ENCODE measurements at places on chromosomes 1 and 21.

DNA sequence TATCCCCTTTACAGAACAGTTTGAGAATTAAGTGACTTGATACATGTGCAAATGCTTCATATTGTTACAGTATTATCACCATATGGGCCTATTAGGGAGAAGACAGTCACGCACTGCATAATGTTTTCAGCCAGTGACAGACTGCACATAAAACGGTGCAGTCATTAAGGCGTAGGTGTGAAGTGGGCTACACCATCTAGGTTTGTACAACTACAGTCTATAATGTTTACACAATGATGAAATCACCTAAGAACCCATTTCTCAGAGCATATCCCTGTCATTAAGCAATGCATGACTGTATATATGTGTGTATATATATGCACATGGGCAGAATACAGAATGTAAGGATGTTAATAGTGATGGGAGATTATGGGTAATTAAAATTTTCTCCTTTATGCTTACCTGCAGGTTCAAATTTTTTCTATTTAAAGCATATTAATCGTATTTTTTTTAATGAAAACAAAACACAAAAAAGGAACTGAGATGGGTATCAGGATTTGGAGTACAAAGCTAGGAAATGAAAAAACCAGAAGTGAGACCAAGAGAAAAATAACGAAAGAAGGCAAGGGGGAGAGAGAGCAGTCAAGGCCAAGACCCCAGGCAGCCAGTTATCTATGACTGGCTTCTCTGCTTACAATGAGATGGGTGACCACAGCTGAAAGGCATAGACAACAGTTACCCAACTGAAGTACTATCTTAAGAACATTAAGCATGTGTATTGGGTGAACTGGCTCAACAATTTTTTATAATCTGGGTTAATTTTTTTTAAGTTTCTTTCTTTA is 122.9 kb upstream of the DAB1 start:
- DNase-seq: no peak

DNA sequence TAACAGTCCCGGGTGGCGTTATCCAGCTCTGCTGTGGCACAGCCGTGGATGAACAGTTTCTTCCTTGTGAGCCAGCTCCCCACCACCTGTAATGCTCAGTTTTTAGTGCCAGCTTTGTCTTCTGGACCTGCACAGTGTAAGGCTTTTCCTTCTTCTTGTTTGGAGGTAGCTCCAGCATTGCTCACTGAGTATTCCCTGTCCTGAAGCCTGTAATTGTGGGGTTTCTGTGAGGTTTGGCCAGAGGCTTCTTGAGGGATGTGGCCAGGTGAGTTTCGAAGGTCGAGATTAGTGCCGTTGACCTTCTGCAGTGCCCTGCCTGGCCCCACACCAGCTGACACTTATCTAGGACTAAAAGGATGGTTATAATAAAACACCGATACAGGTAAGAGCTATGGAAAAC is 75.0 kb downstream of the PBX1 start:
- DNase-seq: no peak

- no peak for DNase-seq
Observed at GRCh38 chr1:96944432-96945092, 223.0 kb downstream of the PTBP2 start.

DNA sequence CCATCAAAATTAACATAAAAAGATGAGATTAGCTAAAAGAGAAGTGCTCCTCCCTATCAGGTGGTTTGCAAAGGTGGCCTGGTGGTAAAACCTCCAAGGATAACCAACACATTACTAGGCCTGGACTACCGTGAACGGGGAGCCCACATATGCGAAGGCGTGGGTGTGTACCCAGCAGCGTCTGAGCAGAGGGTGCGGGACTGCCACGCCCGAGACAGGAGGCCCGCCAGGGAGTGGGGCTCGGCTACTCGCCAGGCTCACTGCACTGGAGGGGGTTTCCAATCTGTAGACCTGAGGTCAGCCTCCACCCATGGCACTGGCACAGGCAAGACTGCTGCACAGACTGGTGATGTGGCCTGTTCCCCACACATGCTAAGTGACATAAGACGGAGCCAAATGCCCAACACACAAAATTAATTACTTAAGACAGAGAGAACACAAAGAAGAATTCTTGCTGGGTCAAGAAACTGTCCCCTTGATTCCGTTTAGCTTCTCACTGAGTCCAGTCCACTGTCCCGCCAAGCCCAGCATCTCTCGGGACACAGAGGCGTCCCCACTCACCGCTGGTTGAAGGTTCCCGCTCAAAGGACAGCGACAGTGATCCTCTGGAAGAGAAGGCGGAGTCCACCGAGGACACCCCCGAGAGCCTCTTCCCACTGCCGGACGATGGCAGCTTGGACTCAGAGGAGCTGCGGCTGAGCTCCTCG is 23.4 kb downstream of the RIPK4 start:
- no peak for DNase-seq

GRCh38 chr1:79325705-79326104 is 319.2 kb upstream of the ADGRL4 start:
- no peak for DNase-seq

- DNase-seq: no peak
Observed at GRCh38 chr1:52751589-52752483, 25.6 kb downstream of the ZYG11B start.

DNA sequence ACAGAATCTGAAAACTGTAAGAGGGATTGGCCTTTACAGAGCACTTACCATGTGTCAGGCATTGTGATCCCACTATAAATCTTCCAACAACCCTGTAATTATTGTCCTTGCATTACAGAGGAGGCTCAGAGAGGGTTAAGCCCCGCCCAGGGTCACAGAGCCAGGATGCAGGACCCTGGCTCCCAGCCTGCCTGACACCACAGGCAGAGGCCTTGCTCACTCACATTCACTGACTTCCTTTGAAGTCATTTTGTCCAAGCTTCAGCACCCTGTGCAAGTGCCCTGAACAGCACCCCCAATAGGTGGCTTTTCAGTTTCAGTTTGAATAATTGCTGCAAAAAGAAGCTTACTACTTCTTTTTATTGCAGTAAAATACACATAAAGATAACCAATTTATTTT is 256.8 kb upstream of the NFIA start:
- no peak for DNase-seq

DNA sequence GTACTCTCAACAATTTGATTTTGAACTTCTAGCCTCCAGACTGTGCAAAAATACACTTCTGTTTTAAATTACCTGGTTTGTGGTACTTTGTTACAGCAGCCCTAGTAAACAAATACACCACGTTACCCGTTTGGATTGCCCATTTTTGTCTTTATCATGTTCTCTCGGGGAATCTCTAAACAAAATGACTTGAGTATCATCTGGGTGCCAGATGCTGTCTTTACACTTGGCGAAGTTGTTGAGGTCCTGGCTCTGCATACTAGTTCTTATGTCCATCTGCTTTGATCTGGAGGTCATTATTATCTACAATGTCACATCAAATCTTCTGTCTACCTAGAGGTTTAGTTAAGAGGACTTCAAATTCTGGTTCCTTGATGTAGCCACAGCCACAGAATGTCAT is 142.4 kb upstream of the NRIP1 start:
- DNase-seq: no peak

- peak; percentile 81 for DNase-seq
Observed at GRCh38 chr1:11908095-11908675, 18.0 kb downstream of the KIAA2013 start.

GRCh38 chr1:187456446-187456845 is 627.7 kb downstream of the PLA2G4A start:
- no peak for DNase-seq

- DNase-seq: no peak
Observed at GRCh38 chr1:78184460-78185072, 138.8 kb downstream of the GIPC2 start.

- no peak for DNase-seq
Observed at GRCh38 chr1:192159014-192159413, 752 bp downstream of the RGS18 start.

- no peak for DNase-seq
Observed at GRCh38 chr1:213256438-213257087, 205.5 kb downstream of the RPS6KC1 start.

- no peak for DNase-seq
Observed at GRCh38 chr1:53697721-53698383, 41.1 kb downstream of the GLIS1 start.

DNA sequence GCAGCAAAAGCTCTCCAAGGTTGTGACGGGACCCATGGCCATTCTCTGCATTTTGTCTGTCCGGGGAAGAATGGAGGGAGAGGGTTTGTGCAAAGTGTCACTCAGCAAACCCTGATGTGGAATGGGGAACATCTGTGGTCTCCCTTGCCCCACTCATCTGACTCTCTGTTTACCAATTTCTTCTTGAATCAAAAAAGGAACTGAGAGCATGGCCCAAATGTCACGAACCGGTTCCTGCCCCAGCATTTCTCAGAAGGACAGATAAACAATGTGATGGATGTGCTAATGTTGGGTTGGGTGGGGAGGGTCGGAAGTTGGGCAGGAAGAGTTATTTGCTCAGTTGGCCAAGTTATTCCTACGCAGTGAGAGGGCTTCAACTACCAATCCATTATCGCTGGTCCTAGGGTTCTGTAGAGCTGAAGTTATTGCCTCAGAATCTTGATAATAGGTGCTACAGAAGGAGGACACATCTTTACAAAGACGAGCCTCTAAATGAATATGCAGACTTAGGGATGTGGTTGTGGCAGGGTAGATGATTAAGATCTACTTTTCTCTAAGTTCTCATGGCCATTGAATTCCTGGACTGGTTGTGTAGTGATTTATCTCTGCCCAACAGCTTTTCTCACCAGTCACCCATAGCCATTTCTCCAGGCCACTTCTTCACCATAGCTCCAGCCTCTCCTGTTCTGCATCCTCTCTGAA is 9.6 kb upstream of the DUSP12 start:
- DNase-seq: no peak

DNA sequence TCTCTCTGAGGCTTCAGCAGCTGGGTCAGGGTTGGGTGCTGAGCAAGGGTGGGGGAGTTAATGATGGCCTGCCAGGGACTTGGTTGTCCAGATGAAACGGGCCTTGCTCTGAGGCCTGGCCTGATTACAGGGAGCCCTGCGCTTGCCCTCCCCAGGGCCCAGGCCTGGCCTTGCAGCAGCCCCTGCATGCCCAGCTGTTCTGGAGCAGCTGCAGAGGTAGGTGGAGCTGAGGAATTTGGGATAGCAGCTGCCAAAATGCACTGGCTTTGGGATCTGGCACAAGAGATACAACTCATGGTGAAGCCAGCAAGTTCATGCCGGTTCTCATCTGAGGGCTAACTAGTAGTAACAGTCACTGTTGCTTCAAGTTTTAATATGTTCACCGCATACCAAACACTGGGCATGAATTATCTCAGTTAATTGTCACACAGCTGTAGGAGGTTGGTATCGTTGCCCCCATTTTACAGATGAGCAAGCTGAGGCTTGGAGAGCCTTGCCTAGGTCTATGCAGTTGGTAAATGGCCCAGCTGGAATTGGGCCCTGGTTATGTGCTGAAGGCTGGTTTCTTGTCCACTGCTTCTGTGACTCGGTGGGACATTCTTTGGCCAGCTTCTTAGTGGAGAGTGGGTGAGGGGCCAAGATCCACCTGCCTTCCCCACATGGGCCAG is 7.3 kb upstream of the SERINC2 start:
- no peak for DNase-seq

DNA sequence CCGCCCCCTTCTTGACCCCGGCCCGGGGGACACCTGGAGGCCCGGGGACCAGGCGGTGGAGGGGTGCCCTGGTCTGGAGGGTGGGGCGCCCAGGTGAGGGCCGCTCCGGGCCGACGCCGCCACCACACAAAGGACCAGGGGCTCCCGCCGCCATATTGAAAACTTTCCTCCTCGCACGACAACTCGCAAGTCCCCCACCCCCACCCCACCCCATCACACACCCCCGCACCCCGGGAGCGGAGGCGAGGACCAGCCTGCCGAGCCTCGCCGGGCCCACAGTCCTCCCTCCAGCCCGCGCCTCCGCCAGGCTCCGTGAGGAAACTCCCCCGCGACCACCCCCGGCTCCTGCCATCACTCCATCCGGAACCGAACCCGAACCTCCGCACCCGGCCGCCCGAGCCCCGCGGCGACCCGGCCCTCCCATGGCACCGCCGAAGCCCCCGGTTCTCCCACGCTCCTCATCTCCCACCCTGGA is 733 bp downstream of the KDM5B start:
- peak; percentile 10 for DNase-seq

DNA sequence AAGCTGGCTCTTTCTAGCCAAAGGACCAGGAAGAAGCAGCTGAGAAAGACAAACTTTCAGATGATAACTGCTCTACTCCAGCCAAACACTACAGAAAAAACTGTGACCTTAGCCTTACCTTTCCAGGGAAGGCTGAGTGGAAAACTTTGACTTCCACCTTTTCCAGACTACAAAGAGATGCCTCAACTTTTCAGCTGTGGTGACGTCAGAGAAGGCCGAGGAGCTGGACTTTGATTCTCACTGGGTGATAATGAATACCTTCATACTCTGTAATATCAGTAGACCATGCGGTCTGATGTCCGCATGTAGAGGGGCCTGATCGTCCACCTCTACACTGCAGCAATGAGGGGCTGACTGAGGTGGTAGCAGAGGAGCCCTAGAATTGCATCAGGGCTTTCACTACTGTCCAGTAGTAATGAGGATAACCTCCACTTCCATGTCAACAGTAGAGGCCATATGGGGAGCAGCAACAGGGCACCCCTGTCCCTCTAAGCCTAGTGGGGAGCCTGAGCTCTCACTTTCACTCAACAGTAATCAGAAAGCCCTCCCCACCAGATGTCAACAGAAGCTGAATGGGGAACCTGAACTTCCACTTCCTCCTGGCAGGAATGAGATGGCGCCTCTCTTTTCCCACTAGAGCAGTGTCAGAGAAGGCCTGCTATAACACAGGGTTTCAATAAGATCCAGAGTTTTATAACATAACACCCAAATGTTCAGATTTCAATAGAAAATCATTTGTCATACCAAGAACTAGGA is 28.4 kb upstream of the PADI1 start:
- no peak for DNase-seq

GRCh38 chr1:81703756-81704463 is 96.8 kb upstream of the ADGRL2 start:
- no peak for DNase-seq

DNA sequence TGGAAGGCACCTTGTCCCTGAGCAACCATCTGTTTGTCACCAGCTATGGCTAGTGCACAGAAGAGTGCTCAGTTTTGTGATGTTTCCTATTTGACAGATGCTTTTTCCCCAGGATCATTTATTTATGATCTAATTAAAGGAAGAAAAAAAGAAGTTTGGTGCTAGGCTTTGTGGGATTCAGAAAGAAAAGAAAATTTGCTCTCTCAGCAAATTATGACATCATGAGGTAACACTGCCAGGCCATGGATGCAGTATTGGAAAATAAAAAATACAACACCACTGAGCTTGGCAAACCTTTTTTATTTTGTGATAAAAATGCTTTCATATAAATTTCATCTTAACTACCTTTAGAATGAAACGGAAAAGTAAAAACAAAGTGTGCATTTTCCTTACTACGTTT is 15.5 kb upstream of the ADAM30 start:
- no peak for DNase-seq

- DNase-seq: no peak
Observed at GRCh38 chr1:186463926-186464325, 3.0 kb upstream of the PDC start.

Measured in NCI-H2107 (cell line).